ENCODE measurements at places on chromosomes 12 and 14.

DNA sequence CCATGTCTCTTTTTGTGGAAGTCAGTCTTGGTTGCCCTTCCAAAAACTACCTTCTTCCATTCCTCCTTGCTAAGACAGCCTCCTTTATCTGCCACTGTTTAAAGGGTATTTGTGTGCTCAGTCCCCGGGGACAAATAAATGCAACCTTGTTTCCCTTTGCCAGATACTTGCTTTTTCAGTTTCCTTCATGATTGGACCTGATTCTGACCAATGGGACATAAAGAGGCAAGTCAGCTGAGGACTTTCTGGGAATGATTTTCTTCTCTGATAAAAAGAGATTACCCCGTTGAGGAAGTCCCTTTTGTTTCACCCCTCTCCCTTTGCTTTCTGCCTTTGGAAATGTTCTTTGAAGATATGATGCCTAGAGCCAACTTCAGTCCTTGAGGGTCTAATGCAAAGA lies 7.4 kb upstream of the TUBA1B start:
- DNase-seq: no peak

GRCh38 chr12:110466791-110467190 lies 1.3 kb downstream of the GPN3 start:
- no peak for DNase-seq

- no peak for DNase-seq
These were observed 5.3 kb downstream of the TRPV4 start for GRCh38 chr12:109827566-109828550.

- DNase-seq: no peak
These were observed 51.8 kb upstream of the LRTM2 start for GRCh38 chr12:1768615-1769014.

DNA sequence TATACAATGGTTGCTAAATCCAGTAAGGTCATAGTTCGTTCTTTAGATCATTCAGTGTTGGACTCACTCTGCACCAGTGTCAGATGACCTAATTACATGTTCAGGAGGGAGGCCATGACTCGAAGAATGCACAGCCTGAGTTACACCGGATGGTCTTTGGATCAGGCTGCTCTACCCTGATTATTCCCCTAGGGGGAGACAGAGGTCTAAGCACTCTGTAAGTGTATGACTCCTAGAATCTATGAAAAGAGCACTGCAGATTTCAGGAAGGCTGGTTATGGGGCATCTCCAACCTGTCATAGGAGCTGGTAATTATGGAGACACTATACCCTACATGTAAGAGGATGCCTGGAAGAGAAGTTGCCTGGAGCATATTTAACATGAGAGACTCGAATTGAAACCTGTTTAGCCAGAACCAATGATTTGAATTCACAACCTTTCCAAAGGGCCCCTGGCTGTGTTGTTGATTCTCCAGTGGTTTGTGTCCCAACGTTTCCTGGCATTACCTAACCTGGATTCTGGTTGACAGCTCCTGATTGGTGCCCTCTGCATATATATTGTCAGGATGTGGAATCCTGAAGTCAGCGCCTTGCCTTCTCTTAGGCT lies at the start of gene MUCL1:
Gene MUCL1, plus strand, starts transcription at position 584 of the 606 bp plus-strand sequence. CDS start 67 bp downstream, outside the sequence.
- DNase-seq: peak; percentile 45

DNA sequence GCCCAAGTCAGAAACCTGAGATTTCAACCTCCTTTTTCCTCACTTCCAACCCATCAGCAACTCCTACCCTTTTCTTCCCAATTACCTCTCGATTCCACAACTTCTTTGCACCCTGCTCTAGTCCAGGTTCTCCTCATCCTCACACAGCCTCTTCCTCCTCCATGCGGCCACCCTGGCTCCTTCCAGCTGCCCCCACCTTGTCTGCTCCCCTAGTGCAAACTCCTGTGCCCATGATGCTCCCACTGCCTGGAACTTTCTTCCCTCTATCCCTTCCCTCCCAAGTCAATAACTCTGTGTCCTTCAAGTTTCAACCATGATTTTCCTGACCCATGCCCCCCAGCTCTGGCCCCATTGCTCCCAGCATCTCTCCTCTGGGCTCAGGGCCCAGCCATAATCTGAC lies 17.3 kb downstream of the SELPLG start:
- DNase-seq: no peak

DNA sequence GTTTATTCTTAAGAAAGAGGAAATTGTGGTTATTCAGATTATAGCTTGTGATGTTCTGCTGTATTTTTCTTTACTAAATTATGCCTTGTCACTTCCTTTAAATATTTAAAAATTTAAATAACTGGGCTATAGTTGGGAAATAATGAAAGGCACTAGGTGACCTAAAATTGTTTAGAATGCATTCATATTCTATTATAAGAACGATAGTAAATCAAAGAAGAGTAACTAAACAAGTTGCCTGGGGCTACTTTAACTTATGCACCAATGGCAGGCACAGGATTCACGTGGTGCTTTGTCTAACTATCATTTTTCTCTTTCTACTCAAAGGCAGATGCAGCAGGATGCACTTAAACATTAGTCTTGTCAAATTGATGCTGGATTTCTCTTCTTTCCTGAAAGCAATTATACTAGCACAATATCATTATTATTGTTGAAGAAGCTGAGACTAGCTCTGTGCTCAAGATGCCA lies 190.7 kb upstream of the PPFIA2 start:
- DNase-seq: no peak
